Psoas muscle (tissue), 8 donors: ENCODE measurements at places on chromosomes 5 and 9. TPM values are rescaled to one million over a fixed set of nuclear protein-coding genes. Genes with fewer than 3 reads are reported as not detected.

- no peak overlapping the region for H3K4me3 ChIP-seq
- H3K27ac ChIP-seq, result no peak overlapping the region
- H3K4me1 ChIP-seq, result no peaks in the 10 kb centered on the region
- no peaks in the 10 kb centered on the region for H3K36me3 ChIP-seq
These were observed 86.5 kb upstream of the PRLR start for GRCh38 chr5:35316611-35317274.

GRCh38 chr9:4829969-4830368 lies 37.2 kb downstream of the RCL1 start:
- no peak overlapping the region for H3K4me3 ChIP-seq
- H3K36me3 ChIP-seq, result no peaks in the 10 kb centered on the region
- no peaks in the 10 kb centered on the region for H3K27me3 ChIP-seq

- H3K36me3 ChIP-seq, result no peaks in the 10 kb centered on the region
- H3K4me3 ChIP-seq, result no peak overlapping the region
- H3K27me3 ChIP-seq, result no peaks in the 10 kb centered on the region
- no peak for DNase-seq
- peaks cover 32% of the 10 kb centered on the region for H3K4me1 ChIP-seq
These were observed 24.0 kb downstream of the ZFR start for GRCh38 chr5:32420506-32420905.

Gene FGD3
- total RNA-seq, result 2.5 TPM

Gene PSIP1
- total RNA-seq, result 13.0 TPM

DNA sequence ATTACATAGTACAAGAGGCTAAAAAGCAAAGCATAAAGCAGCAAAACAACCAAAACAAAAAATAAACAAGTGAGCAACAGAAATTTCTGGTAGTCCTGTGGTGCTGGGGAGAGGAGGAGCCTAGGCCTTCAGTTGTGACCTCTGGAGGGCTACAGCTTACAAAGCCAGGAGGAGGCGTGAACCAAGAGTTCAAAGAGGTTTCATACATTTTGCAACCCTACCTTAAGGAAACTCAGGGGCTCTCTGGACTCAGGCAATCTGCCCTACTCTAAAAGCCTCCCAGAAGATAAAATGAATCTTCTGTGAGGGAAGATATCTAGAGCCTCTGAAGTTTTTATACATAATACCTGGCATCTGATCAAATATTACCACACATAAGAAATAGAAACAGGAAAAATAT lies 187.4 kb downstream of the AGTPBP1 start:
- no peak overlapping the region for H3K27ac ChIP-seq
- H3K4me3 ChIP-seq, result no peak overlapping the region
- DNase-seq, result no peak
- H3K36me3 ChIP-seq, result no peaks in the 10 kb centered on the region

DNA sequence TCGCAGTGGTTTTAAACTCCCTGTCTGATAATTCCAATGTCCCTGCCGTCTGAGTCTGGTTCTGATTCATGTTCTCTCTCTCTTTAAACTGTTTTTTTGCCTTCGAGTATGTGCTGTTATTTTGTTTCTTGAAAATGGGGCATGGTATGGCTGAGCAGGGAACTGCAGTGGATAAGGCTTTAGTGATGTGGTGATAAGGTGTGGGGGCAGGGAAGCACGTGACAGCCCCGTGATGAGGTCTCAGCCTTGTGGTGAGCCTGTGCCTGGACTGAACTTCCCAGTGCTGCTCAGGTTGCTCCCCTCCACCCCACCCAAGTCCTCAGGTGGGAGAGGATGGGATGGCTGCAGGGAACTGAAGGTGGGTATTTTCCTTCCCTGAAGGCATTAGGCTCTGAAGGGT lies 5.5 kb upstream of the ZNF354B start:
- no peak overlapping the region for H3K27ac ChIP-seq
- no peaks in the 10 kb centered on the region for H3K27me3 ChIP-seq
- H3K4me1 ChIP-seq, result no peaks in the 10 kb centered on the region
- DNase-seq, result no peak

Gene ANKRD31
- total RNA-seq, result 0.11 TPM

GRCh38 chr5:61330341-61330844 lies 1.7 kb upstream of the ZSWIM6 start:
- peak; percentile 64 for DNase-seq
- H3K4me1 ChIP-seq, result peaks cover 18% of the 10 kb centered on the region
- H3K36me3 ChIP-seq, result no peaks in the 10 kb centered on the region
- no peaks in the 10 kb centered on the region for H3K27me3 ChIP-seq
- peak overlapping the region; percentile 96 for H3K4me3 ChIP-seq
- peak overlapping the region; percentile 83 for H3K27ac ChIP-seq

GRCh38 chr9:124040935-124041816 lies 29.6 kb downstream of the LHX2 start:
- H3K4me1 ChIP-seq, result peaks cover 2% of the 10 kb centered on the region
- no peaks in the 10 kb centered on the region for H3K36me3 ChIP-seq

DNA sequence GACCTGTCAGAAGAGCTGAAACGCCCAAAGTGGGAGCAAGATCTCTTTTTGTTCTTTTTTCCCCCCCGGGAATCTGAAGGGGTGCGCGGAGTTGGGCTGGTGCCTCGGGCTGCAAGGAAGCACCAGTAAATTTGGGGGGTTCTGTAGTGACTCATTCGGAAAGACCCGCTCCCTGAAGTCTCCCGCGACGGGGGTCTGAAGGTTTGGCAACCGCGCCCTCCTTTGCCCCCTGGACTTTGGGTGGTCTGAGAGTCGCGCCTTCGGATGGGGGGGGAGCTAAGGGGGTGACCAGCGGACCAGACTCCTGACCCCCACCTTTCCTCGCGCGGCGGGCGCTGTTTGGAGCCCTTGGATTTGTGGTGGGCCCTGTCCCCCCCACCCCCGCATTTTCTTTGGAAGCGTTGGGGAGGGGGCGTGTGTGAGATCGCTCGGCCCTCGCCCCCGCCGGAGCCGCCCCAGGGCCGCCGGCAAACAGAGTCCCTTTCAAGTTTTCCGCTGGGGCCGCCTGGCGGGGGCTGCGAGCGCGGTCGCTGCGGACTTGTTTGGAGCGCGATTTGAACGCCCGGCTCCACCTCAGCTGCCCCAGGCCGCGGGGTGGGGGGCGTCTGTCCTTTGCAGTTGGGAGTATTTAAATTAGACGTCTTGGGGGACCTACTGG lies 2.0 kb downstream of the CXXC5 start:
- DNase-seq, result peak; percentile 76
- H3K36me3 ChIP-seq, result no peaks in the 10 kb centered on the region
- H3K4me3 ChIP-seq, result peak overlapping the region; percentile 99
- H3K4me1 ChIP-seq, result peaks cover 40% of the 10 kb centered on the region
- no peaks in the 10 kb centered on the region for H3K27me3 ChIP-seq

GRCh38 chr5:129098488-129099183 lies 4.1 kb downstream of the ISOC1 start:
- peak overlapping the region; percentile 6 for H3K4me3 ChIP-seq
- no peaks in the 10 kb centered on the region for H3K27me3 ChIP-seq
- H3K4me1 ChIP-seq, result peaks cover 40% of the 10 kb centered on the region
- no peak for DNase-seq
- no peaks in the 10 kb centered on the region for H3K36me3 ChIP-seq

DNA sequence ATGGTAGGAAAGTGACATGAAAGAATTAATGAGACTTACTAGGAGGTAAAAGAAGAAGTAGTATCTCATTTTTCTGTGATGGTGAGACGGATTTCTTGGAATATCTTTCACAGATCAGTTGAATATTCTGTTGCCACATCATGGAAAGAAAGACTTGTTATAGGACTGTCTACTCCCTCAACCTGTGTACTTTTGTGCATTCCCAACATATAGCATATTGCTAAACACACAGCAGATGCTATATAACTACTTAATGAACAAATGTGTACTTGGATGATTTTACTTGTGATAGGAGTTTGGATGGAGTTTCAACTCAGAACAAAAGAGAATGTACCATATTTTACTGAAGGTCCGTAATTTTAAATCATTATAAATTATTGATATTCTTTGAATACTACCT lies 128.5 kb downstream of the LURAP1L start:
- H3K27ac ChIP-seq, result no peak overlapping the region
- H3K27me3 ChIP-seq, result no peaks in the 10 kb centered on the region
- no peaks in the 10 kb centered on the region for H3K36me3 ChIP-seq
- no peak for DNase-seq

DNA sequence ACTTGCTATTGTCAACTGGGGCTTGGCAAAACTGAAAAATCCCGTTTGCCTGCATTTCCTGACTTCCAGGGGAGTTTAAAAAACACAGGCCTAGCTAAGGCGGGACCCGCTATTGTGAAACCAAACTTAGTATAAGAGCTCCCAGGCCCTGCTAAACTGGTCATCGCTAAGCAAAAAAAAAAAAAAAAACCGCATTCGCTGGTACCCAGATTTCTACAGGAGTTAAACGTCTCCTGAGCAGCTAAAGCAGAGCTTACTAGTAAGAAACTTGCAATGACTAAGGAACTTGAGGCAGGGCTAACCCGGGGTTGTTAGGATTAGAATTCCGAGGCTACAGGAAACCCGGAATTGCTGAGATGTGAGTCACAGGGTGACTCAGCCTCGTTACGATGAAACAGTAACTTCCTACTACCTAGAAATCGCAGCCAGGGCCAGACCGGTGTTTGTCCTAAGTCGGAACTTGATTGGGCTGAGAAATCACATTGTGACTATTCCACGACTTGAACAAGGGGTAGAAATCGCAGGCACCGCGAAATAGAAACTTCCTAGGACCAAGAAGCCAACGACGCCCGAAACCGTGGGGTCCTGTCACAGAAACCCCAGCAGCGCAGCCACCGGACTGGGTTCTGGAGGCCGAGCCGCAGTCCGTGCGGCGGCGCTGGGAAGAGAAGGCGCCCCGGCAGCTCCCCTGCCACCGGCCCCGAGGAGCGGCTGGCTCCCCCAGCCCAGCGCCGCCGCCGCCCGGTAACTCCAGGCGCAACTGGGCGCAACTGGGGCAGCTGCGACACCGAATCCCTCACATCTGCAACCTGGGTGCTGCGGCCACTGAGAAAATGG lies 89.4 kb downstream of the ANXA2R start:
- DNase-seq, result peak; percentile 68
- peak overlapping the region; percentile 81 for H3K27ac ChIP-seq
- peak overlapping the region; percentile 75 for H3K4me3 ChIP-seq
- H3K36me3 ChIP-seq, result no peaks in the 10 kb centered on the region

DNA sequence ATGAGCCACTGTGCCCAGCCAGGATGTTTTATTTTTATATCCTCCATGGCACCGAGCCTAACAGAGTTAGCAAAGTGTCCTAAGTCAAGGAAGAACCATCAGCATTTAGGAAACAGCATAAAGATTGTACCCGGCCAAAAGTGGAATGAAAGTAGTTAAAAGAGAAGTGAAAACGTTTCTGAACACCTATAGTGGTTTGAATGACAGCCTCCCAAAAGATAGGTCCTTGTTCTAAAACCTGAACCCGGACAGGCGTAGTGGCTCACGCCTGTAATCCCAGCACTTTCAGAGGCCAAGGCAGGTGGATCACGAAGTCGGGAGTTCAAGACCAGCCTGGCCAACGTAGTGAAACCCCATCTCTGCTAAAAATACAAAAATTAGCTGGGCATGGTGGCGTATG lies 37.4 kb downstream of the ZFAND5 start:
- no peaks in the 10 kb centered on the region for H3K4me1 ChIP-seq
- no peaks in the 10 kb centered on the region for H3K27me3 ChIP-seq
- H3K27ac ChIP-seq, result no peak overlapping the region
- DNase-seq, result no peak
- no peaks in the 10 kb centered on the region for H3K36me3 ChIP-seq

Gene DHX29
- 38.5 TPM for total RNA-seq

DNA sequence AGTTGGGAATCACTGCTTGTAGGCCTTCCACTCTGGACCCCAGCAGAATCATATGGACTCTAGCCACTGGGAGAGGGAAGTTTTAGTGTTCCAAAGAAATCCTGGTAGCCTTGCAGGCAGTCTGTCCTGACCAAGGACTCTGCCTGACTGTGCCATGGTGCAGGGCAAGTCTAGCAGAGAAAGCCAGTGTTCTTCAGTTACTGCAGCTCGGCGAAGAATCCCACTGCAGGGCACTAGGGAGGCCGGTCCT lies 20.3 kb upstream of the MATR3 start:
- H3K4me3 ChIP-seq, result peak overlapping the region; percentile 76
- H3K27me3 ChIP-seq, result no peaks in the 10 kb centered on the region
- no peak for DNase-seq
- H3K4me1 ChIP-seq, result peaks cover 70% of the 10 kb centered on the region
- peak overlapping the region; percentile 94 for H3K27ac ChIP-seq

Gene FAM151B
- 1.4 TPM for total RNA-seq

Gene GRIA1
- 0.49 TPM for total RNA-seq

GRCh38 chr5:120808135-120808534 lies 344.0 kb downstream of the PRR16 start:
- no peak for DNase-seq
- H3K27me3 ChIP-seq, result no peaks in the 10 kb centered on the region
- H3K4me3 ChIP-seq, result no peak overlapping the region
- H3K4me1 ChIP-seq, result peaks cover 7% of the 10 kb centered on the region

Gene NUTM2G
- total RNA-seq, result not detected

Gene TAF11L8
- total RNA-seq, result not detected

Gene BTNL8
- total RNA-seq, result not detected

Gene OR1J4
- total RNA-seq, result not detected

Gene LRRC19
- not detected for total RNA-seq

Gene OBP2B
- total RNA-seq, result not detected

DNA sequence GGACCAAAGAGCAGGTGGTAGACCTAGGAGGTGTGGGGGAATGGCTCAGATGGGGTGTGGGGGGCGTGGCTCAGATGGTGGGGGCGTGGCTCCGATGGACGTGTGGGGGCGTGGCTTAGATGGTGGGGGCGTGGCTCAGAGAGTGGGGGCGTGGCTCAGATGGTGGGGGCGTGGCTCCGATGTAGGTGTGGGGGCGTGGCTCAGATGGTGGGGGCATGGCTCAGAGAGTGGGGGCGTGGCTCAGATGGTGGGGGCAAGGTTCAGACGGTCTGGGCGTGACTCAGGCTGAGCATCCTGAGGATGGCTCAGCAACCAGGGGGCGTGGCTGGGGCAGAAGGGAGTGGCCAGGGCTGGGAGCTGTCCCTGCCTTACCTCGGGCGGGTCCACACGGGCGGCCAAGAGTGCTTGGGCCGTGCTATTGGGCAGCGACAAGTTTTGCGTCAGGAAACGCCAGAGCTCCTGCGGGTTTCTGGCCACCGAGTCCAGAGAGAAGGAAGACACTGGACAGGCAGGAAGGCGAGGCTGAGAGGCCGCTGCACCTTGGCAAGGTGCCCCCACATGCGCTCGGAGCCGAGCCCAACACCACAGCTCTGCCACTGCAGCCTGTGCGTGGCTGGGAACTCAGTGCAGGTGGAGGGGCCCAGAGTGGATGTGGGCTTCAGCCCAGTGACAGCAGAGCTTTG lies 5.9 kb downstream of the ABCA2 start:
- H3K4me1 ChIP-seq, result peaks cover 9% of the 10 kb centered on the region
- H3K36me3 ChIP-seq, result no peaks in the 10 kb centered on the region
- H3K27ac ChIP-seq, result no peak overlapping the region
- no peak overlapping the region for H3K4me3 ChIP-seq

Gene COL23A1
- total RNA-seq, result 3.0 TPM

GRCh38 chr9:15374825-15375224 lies 47.9 kb upstream of the SNAPC3 start:
- no peak for DNase-seq
- no peaks in the 10 kb centered on the region for H3K4me1 ChIP-seq
- no peak overlapping the region for H3K27ac ChIP-seq
- no peak overlapping the region for H3K4me3 ChIP-seq

Gene LCN6
- total RNA-seq, result 4.7 TPM

GRCh38 chr5:124923131-124923530 lies 176.7 kb upstream of the ZNF608 start:
- no peaks in the 10 kb centered on the region for H3K27me3 ChIP-seq
- peaks cover 14% of the 10 kb centered on the region for H3K4me1 ChIP-seq
- no peak for DNase-seq
- H3K27ac ChIP-seq, result no peak overlapping the region
